ENCODE measurements at places on chromosomes 6 and 20. TPM values are rescaled to one million over a fixed set of nuclear protein-coding genes. Genes with fewer than 3 reads are reported as not detected.

Gene RIN2
- 5.1 TPM for polyA plus RNA-seq

Gene C6orf141
- not detected for polyA plus RNA-seq

Gene OR12D3
- polyA plus RNA-seq = not detected

Gene ZNF318
- polyA plus RNA-seq = 7.5 TPM

Gene IL17A
- polyA plus RNA-seq = not detected

Gene DZANK1
- 6.2 TPM for polyA plus RNA-seq

Gene SLC17A3
- not detected for polyA plus RNA-seq

Gene AFDN
- polyA plus RNA-seq = 33.7 TPM

Gene MUC22
- polyA plus RNA-seq = not detected

Gene SPEF1
- polyA plus RNA-seq = 0.20 TPM

Gene OPRM1
- polyA plus RNA-seq = 2.8 TPM

Gene SLC17A5
- 7.6 TPM for polyA plus RNA-seq

Gene SUMO4
- 2.7 TPM for polyA plus RNA-seq

Gene RALY
- polyA plus RNA-seq = 11.9 TPM

Gene MUCL3
- not detected for polyA plus RNA-seq

Gene BMP2
- polyA plus RNA-seq = 0.79 TPM

Gene BMP7
- 1.8 TPM for polyA plus RNA-seq

Gene RIOK1
- 14.3 TPM for polyA plus RNA-seq

Gene RAB5IF
- 83.4 TPM for polyA plus RNA-seq

Gene FERMT1
- polyA plus RNA-seq = not detected

Gene MUC21
- polyA plus RNA-seq = not detected

Gene F13A1
- polyA plus RNA-seq = 6.2 TPM

Gene CDKN1A
- not detected for polyA plus RNA-seq

Gene OR2J3
- polyA plus RNA-seq = not detected

Gene DYNLRB1
- polyA plus RNA-seq = 618 TPM

Gene MLIP
- polyA plus RNA-seq = 31.5 TPM

Gene ANKEF1
- 2.5 TPM for polyA plus RNA-seq

Gene SOBP
- 13.2 TPM for polyA plus RNA-seq

Gene TCP11
- 0.94 TPM for polyA plus RNA-seq

Gene MLN
- not detected for polyA plus RNA-seq

Gene XKR7
- 0.04 TPM for polyA plus RNA-seq

Gene FILIP1
- polyA plus RNA-seq = 2.6 TPM

Gene HTR1E
- 0.58 TPM for polyA plus RNA-seq

Gene OPRL1
- not detected for polyA plus RNA-seq

Gene PLTP
- polyA plus RNA-seq = 37.3 TPM

Gene PTK6
- polyA plus RNA-seq = not detected

Gene TUBB2B
- 46.3 TPM for polyA plus RNA-seq

Gene UNC5CL
- polyA plus RNA-seq = not detected

Gene HSPA12B
- polyA plus RNA-seq = 0.35 TPM

Gene DNAH8
- not detected for polyA plus RNA-seq

Gene GSTA3
- not detected for polyA plus RNA-seq

Gene BCAS4
- polyA plus RNA-seq = 3.1 TPM

Gene DUSP15
- not detected for polyA plus RNA-seq

Gene TBX18
- polyA plus RNA-seq = not detected

Gene TFAP2D
- not detected for polyA plus RNA-seq

Gene PKHD1
- not detected for polyA plus RNA-seq

Gene FAM217A
- polyA plus RNA-seq = not detected

Gene GRM1
- 200 TPM for polyA plus RNA-seq

Gene PAK5
- 8.4 TPM for polyA plus RNA-seq

Gene MYMX
- polyA plus RNA-seq = not detected
